NCI-H2171 (cell line): ENCODE measurements at places on chromosomes 12 and 14.
A peak's percentile ranks its signal among the peaks of the same experiment; 100 is the strongest.

DNA sequence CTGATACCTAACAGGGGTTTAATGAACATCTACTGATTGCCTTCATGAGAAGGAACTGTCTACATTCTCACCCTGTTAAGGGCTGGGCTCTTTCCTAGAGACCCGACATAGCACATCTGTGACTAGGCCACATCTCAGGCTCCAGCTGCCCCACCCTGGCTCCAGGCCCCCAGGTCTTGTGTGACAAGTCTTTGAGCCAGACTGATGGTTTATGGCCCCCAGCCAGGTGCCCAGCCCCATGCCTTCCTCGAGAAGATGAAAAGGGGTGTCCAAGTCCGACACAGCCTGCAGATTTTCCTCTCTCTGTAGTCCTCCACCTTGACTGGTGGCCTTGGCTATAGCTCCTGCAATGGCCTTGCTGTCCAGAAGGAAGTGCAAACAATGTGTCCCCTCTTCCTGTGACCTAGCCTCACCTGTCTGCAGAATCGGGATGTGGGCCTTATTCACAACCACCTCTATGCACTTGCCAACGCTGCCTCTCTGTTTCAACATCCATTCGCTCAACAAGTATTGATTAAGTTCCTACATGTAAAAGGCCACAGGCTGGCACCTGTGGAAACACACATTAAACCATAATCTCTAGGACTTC, 4.2 kb downstream of the ACTN1 start:
- no peak for DNase-seq

- no peak for DNase-seq
Measured at GRCh38 chr12:82242729-82243128, 115.5 kb downstream of the CCDC59 start.

DNA sequence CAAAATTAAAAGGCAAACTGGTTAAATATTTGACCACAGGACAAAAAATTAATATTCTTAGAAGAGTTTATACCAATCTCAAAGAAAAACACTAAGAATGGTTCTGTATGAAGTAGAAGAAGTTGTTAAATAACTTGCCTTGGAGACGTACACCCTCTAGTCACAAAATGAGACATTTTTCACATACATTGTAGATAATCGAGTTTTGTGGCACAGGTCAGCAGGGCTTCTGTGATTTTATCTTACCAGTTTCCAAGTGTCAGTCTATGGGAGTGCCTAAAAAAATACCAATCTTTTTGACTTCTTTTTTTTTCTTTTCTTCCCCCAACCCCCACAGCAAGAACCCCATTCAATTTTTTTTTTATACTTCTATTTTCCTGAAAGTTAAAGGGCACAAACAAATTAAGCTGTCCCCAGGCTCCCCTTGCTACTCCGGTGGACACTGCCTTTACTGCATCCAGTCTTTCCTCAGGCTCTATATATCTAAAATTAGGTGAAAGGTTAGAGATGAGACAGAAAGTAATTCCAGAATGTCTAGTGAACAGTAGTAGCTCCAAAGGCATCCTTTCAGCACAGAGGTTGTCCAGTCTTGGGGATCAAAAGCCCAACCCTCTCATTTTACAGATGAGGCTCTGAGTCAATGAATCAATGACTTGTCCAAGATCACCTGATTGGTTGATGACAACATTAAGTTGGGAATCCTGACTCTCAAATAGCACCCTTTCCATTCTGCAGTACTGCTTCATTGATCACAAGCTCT, 6.2 kb downstream of the LIMA1 start:
- no peak for DNase-seq

GRCh38 chr12:78055545-78055944, 224.9 kb downstream of the NAV3 start:
- no peak for DNase-seq

DNA sequence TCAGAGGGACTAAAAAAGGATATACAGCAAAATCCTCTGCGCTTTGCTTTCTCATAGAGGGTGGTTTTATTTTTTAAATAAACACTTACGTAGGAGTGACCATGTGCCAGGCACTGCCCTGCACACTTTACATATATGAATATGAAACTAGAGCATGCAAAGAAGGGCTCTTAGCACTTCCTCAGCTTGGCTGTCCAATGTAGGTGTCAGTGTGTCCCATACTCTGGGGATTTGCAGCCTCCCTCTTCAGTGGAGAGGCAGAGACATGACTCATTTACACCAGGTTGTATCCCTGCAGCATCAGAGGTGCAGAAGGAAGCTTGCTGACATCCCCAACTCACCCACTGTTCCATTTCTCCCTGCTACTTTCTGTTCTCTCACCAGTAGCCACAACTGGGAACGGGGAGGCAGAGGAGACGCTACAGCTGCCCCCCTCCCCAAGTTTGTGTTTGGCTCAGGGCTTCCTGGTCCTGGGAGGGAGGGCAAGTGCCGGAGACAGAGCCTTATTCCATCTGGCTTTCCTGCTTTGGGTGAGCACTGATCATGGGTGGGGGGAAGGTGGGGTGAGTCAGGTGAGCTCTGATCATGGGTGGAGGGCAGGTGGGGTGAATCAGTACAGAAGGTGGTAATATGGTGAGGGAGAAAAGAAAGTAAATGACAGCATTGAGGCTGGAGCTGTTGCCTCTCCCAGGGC, 4.9 kb upstream of the KRT5 start:
- DNase-seq: no peak

- DNase-seq: no peak
Measured at GRCh38 chr14:104228716-104229533, 90.5 kb downstream of the KIF26A start.

DNA sequence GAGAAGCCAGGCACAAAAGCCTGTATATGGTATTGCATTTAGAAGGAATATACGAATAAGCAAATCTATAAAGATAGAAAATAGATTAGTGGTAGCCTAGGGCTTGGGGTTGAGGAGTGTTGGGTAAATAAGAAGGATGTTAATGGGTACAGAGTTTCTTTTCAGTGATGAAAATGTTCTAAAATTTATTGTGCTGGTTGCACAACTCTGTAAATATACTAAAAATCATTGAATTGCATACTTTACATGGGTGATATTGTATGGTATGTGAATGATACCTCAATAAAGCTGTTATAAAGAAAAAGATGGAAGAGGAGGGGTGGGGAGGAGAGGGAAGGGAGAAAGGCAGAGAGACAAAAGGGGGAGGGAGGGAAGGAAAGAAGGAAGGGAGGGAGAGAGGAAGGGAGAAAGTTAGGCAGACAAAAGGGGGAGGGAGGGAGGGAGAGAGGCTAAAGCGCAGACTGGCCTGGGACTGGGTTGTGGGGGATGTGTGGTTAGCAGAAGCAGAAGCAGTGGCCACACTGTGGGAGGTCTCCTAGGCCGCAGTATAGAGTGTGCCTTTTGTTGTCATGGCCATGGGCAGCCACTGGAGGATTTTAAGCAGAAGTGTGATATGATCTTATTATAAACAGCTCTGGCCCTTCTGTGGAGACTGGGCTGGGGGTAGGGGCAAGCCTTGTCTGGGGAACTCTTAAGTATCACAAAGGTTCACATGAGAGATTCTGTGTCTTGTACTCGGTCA, 73.6 kb upstream of the ELK3 start:
- DNase-seq: no peak

- no peak for DNase-seq
Measured at GRCh38 chr14:98685725-98686124, 586.3 kb downstream of the BCL11B start.

- DNase-seq: no peak
Measured at GRCh38 chr12:64171715-64172114, 50.4 kb downstream of the KICS2 start.

- DNase-seq: no peak
Measured at GRCh38 chr14:36879558-36879957, 217.9 kb downstream of the PAX9 start.

GRCh38 chr14:92728759-92729364, 19.6 kb downstream of the LGMN start:
- peak; percentile 49 for DNase-seq

GRCh38 chr14:37546621-37547447, 48.2 kb downstream of the FOXA1 start:
- no peak for DNase-seq

- DNase-seq: peak; percentile 61
Measured at GRCh38 chr12:28209782-28210181, 19.5 kb downstream of the CCDC91 start.

DNA sequence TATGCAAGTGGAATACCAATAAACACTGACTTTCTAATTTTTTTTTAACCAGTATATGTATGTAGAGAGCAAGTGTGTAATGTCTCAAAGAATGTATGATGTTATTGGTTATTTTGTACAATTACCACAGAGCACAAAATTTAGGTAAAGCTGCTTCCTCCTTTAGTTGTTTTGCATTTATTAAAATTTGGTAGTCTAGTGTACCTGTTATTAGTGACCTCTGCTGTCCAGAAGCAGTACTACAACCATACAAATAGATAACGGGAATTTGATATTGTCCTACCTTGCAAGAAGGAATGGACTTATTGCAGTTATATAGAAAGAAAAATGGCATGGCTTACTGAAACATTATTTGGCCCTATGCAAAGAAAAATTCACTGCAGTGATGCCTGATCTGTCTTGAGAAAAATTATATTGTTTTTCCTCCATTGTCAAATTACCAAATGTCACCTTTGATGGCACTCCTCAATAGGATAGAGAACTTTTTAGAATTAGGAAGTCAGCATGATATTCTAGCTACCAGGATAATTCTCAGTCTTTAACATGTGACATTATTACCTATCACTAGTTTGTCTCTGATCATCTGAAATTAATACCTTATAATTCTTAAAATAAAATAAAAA, 153.9 kb upstream of the RMST start:
- peak; percentile 24 for DNase-seq

DNA sequence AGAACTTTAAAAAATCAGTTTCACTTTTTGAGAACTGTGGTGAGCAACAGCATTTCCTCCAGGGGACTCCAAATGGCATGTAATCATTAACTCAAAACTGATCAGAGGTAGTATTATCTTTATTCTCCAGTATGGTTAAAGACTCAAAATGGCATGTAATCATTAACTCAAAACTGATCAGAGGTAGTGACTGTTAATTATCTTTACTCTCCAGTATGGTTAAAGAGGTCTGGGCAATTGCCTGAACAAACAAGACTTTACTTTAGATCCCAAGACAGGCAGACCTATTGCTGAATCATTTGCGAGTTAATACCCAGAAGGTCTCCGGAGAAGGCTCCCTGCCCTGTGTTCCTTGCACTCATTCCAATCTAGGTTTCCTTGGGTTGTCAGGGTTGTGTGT, 6.6 kb upstream of the ACADS start:
- no peak for DNase-seq

DNA sequence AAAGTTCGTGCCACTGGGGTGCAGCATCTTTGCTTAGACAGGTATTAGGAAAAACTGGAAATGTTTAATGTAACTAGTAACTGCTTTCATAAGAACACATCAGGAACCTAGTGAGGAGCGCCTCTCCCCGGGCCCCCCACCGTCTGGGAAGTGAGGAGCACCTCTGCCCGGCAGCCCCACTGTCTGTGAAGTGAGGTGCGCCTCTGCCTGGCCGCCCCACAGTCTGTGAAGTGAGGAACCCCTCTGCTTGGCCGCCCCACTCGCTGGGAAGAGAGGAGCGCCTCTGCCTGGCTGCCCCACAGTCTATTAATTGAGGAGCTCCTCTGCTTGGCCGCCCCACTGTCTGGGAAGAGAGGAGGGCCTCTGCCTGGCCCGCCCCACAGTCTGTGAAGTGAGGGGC, 224.7 kb downstream of the ITPR2 start:
- no peak for DNase-seq

DNA sequence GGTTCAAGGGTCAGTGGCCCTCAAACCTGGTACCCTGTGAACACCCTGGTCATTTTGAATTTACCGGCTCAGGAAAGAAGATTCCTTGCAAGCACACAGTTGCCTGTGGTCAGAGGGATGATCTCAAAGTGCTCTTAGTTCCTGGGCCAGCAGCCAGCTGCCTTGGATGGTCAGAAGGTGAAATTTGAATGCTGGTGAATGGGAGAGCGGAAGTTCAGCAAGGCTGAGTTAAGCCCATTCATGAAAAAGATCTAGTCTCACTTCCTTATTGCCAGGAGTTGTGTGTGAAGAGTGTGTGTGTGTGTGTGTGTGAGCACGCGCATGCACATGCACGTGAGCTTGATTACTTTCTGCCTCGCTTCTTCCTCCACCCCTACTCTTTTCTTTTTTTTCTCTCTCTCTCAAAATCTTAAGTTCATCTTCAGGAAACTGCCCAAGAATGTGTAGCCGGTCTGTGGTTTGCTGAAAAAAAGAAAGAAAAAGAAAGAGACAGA, 155.5 kb upstream of the CCND2 start:
- no peak for DNase-seq

- DNase-seq: no peak
Measured at GRCh38 chr12:56928262-56928661, 5.9 kb downstream of the SDR9C7 start.

GRCh38 chr12:62098132-62098531, 162.1 kb upstream of the USP15 start:
- DNase-seq: no peak
